Activated T-cell treated with anti-CD3 and anti-CD28 coated beads, Interleukin-2, amount 50 U/mL, for 4 hours (primary cell): ENCODE measurements at places on chromosomes 5 and 9. TPM values are rescaled to one million over a fixed set of nuclear protein-coding genes. Genes with fewer than 3 reads are reported as not detected.

DNA sequence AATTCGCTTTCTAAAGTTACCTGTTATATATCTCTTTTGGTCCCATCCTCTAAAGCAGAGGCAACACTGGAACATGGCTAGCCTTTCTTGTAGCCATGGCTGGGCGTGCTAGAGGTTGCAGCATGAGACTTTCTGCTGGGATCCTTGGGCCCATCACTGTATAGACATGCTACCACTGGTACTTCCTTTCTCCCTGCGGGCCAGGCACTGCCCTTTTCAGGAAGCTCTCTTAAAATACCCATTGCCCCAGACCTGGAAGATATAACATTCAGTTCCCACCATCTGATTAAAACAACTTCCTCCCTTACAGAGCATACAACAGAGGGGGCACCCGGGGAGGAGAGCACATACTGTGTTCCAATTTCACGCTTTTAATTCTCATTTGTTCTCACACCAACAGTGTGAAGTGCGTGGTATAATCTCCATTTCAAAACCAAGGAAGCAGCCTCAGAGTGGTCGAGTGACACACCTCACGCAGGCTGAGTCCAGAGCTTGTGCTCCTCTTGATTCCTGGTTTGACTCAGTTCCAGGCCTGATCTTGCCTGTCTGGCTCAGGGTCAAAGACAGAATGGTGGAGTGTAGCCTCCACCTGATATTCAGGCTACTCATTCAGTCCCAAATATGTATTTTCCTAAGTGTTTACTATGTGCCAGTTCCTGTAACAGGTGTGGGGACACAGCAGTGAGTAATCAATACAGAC lies 22.6 kb downstream of the PTGS1 start:
- no peak for DNase-seq

Gene TRIM36
- not detected for total RNA-seq

DNA sequence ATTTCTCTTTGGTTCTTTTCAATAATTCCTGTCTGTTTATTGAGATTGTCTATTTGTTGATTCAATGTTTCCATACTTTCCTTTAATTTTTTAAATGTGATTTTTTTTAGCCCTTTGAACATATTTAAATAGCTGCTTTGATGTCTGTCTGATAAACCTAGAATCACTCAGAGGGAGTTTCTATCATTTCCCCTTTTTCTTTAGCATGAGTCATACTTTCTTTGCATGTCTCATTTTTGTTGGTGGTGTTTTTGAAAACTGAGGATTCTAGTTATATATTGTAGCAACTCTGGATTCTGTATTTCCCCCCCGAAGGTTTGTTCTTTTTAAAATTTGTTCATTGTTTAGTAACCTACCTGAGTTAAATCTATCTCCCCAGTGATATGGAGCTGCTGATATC lies 24.2 kb upstream of the ZNF618 start:
- no peak for DNase-seq

DNA sequence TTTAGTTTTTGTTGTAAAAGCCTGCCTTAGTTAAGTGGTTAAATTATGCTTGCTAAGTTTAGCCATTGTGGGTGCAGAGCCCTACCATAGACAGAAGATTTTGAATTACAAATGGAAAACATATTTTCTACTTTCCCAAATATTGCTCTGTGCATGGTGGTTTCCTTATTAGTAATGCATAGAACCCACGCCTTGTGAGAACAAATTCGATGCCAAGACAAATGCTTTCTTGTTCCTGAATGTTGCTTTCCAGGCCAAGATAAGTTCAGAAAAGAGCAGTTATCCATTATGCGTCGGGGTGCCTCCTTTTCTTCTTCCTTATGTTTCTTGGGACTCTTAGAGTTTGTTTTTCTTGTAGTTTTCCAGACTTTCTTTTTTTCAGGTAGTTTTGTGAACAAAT lies 31.0 kb upstream of the GARNL3 start:
- DNase-seq: no peak

Gene CCL27
- total RNA-seq: 0.43 TPM

DNA sequence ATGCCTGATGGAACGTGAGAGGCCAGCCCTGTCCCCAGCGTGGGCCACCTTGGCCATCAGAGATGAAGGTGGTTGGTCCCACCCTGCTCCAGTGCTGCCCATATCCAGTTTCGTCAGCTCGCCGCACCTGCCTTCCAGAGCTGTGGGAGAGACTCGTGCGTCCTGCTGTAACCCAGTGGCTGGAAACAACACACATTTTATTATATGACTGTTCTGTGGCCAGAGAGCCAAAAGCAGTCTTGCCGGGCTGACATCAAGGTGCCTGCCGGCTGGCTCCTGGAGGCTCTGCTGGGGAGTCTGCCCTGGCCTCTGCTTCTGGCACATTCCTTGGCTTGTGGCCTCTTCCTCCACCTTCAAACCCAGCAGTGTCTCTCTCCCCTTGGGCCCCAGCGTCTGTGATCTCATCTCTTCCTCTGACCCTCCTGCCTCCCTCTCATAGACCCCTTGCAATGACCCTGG lies 94.7 kb downstream of the RXRA start:
- DNase-seq: no peak

- DNase-seq: no peak
Observed at GRCh38 chr5:114335391-114335790, 26.5 kb upstream of the KCNN2 start.

DNA sequence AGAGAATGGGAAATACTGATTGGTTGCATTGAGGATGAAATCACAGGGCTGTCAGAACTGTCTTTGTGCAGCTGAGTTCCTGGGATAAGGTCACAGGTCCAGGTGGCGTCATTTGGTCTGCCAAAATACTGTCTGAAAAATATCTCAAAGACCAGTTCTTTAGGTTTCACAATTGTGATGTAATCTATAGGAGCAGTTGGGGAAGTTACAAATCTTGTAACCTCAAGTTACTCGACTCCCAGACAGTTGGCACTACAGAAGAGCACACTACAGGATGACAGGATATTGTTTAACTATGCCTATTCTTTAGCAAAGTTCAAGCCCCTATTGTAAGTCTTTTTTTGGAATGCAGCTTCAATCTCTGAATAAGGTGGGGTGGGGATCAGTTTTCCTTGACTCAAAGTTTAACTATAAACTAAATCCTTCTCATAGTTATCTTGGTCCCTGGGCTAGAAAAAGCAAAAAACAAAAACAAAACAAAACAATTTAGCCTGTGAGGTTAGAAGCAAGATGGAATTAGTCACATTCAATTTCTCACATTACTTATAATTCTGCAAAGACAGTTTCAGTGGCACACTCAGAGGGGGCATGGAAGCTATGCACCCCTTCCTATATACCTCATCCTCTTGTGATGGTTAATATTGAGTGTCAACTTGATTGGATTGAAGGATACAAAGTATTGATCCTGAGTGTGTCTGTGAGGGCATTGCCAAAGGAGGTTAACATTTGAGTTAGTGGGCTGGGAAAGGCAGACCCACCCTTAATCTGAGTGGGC lies 276.0 kb downstream of the AUH start:
- DNase-seq: no peak

DNA sequence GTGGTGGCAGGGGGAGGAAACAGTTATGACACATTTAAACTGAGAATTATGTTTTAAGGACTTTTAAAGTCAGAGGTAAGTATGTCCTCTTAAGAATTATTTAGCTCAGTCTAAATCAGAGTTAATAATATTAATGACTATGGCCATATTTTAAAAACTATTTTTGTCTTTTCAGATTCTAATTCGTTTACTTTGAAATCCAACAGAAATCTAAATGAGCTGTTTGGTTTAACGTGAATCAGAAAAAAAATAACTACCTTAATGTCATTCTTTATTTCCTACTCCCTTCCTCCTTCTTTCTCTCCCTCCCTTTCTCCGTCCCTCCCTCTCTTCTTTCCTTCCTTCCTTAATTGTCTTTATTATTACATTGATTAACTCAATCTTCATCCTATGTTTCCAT lies 14.7 kb downstream of the C1QTNF3 start:
- no peak for DNase-seq

- no peak for DNase-seq
Observed at GRCh38 chr9:116020146-116020545, 133.4 kb upstream of the PAPPA start.

Gene PCDHB3
- total RNA-seq: not detected

DNA sequence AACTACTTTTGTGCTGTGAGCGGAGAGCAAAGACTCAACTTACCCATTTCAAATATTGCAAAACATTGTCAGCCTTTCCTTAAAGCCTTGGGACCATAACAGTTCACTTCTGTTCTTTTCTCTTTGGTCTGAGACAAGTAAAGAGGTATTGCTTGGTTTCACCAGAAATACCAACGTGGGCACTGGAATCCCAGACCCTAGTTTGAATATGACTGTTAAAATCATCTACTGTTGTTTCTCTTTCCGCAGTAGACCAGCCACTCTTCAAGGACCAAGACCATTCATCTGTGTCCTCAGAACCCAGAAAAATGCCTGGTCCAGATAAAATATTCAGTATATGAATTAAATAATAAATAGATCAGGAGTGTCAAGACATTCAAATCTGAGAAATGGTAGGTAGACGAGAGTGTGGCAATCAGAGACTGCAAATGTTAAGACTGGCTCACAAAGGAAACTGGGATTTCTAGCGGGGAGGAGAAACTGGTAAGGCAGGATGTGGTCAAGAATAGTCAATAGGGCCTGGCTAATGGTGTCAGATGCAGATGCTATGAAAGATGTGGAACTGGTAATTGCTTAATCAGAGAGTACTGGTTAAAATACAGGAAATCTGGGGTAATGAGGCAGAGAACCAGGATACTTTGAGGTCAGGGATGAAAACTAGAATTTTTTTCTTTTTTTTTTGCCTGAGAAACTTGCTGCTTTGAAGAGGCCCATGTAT lies 82.1 kb upstream of the IL33 start:
- no peak for DNase-seq

DNA sequence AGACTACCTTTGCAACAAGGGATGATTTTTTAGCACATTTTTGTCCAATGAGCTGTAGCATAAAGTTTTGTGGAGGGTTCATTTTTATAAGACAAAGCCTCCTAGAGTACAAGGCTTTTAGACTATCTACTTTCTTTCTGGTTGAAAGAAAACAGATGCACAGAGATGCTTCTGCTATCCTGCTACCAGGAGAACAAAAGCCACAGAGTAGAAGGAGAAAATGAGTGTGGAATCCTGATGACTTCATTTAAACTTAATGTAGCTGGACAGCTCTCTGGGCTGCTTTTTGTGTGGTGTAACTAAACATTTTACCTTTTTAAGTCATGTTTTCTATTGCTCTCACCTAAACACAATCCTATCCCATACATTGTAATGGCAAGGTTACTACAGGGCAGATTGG lies 1009.4 kb downstream of the TLE1 start:
- DNase-seq: no peak

DNA sequence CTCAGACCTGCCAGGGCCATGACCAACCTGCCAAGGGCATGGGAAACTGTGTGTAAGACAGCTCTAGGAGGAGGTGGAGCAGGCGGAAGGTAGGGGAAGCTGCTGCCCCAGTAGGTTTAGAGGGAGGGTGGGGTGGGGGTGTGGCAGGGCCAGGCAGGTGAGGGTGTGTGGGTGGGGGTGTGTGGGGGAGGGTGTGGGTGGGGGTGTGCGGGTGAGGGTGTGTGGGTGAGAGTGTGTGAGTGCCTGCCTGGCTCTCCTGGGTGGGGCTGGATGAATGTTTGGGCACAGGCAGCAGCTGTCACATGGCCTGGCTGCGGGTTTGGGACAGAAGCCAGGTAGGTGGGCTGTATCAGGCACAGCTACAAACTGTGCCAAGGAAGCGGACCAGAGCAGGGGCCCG lies 8.8 kb upstream of the N4BP3 start:
- no peak for DNase-seq

Gene CRB2
- total RNA-seq: not detected

- DNase-seq: no peak
Observed at GRCh38 chr9:136858844-136859757, 7.0 kb downstream of the MAMDC4 start.
